ENCODE measurements at places on chromosomes 4 and X.

DNA sequence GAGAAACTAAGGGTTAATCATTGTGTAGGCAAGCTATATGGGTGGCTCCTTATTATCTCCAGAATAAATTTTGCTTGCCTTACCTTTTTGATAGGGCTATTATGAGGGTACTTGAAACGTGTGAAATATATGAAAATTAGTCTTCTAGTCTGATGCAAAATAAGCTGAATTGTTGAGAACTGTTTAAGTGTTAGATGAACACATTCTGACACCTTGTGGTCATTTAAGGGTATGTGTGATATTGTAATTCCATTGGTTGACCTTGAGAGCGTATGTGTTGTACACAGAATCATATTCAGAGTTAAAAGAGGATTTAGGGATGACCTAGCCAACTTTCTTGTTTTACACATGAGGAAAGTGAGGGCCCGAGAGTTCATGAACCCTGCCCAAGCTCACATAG lies 44.6 kb upstream of the LINC00632 start:
- peak; percentile 45 for DNase-seq

DNA sequence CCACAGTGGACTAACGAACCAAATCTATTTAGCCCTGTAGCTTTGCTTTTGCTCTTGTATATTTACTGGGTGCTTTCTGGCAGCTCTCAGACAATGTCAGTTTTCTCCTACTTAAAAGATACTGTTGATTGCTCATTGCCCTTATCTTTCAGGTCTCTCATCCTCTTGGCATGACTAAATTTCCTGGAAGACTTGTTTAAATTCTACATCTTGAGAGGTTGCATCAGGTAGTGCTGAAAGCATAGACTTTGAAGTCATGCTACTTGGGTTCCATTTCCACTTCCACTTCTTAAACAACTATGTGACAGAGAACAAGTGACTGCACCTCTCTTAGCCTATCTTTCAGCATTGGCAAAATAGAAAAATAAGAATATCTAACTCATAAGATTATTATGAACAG lies 8.4 kb downstream of the TDO2 start:
- no peak for DNase-seq

DNA sequence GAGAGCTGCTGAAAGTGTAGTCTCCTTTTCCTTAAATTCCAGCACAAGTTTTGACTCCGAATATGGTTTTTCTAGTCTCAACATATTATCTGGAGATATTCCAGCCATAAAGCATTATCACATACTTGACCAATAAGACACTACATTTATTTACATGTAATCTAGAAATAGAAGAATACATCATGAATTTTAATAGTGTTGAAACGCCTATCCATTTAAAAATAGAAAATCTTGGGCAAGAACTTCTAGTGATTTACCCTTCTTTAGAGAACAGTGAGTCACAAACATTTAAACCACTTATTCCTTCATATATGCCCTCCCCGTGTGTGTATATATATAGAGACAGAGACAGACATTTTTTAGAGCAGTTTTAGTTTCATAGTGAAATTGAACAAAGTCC lies 161.5 kb downstream of the SOWAHB start:
- no peak for DNase-seq

- peak; percentile 82 for DNase-seq
Measured at GRCh38 chrX:53441531-53442321, 7.6 kb upstream of the HSD17B10 start.

DNA sequence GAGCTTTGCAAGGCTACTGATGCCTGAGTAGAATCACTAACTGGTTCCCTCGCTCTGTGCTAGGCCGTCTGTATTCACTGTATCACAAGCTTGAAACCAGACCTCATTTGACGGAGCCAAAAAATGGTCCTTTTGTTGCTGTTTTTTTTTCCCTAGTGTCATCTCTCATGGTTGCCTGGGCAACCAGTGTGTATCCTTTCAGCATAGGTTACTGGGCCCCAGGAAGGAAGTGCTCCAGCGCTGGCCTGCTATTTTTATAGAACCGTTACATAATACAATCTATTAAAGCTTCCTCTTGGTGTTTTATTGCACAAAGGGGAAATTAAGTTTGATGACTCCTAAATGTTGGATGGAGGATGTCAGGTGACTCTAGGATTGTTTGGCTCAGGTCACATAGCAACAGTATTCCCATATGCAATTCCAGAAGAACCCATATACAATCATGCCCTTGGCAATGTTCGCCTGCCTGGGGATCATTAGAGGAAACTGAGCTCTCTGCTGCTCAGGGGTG lies 220.4 kb downstream of the SPRY1 start:
- peak; percentile 80 for DNase-seq

GRCh38 chr4:145618210-145618931 lies 814 bp upstream of the MMAA start:
- no peak for DNase-seq

GRCh38 chr4:3485011-3485791 lies 22.1 kb downstream of the DOK7 start:
- no peak for DNase-seq

GRCh38 chr4:73127839-73128453 lies 58.4 kb upstream of the COX18 start:
- DNase-seq: peak; percentile 14

GRCh38 chr4:185730387-185730786 lies 81.6 kb downstream of the SORBS2 start:
- DNase-seq: peak; percentile 80

GRCh38 chrX:39629001-39629400 lies 468.8 kb downstream of the BCOR start:
- DNase-seq: no peak

- no peak for DNase-seq
Measured at GRCh38 chr4:6030679-6031078, 12.4 kb upstream of the C4orf50 start.

DNA sequence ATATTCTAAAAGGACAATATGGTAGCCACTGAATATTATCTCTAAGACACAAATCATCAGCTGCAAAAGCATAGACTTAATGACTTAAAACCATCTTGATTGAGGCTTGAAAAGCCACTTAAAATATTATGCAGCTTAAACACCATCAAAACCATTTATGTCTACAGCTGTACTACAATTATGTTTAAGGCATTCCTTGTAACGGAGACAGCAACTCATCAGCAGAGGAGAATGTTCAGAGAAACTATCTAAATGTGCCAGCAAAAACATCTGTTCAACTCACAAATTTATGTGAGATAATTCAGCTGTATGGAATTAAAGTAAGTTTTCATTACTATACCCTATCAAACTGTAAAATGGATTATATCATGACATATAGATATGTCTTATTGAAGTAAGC lies 147.9 kb upstream of the CTSO start:
- DNase-seq: no peak
